T1000 (cell line): ENCODE measurements at places on chromosomes 3 and 15.
A peak's percentile ranks its signal among the peaks of the same experiment; 100 is the strongest.

- DNase-seq = no peak
These were observed 124.5 kb downstream of the MAGI1 start for GRCh38 chr3:65914032-65914739.

DNA sequence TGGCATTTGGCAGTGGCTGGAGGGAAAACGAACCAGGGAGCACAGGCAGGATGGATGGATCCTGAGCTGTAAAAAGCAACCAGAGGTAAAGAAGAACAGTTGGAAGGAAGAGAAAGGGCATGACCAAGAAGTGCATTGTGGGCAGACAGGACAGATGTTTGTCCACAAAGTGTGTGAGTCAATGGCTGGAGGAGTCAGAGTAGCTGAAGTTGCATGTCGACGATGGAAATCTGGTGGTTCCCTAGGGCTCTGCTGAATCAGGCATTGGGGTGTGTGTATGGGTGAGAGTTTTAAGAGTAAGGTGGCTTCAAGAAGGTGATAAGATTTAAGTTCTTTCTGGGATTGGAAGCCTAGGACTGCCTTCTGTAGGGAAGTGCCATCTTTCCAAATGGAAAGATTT, 214.0 kb upstream of the BHLHE40 start:
- no peak for DNase-seq

- DNase-seq = no peak
These were observed 10.6 kb upstream of the RFX7 start for GRCh38 chr15:56254265-56254664.

DNA sequence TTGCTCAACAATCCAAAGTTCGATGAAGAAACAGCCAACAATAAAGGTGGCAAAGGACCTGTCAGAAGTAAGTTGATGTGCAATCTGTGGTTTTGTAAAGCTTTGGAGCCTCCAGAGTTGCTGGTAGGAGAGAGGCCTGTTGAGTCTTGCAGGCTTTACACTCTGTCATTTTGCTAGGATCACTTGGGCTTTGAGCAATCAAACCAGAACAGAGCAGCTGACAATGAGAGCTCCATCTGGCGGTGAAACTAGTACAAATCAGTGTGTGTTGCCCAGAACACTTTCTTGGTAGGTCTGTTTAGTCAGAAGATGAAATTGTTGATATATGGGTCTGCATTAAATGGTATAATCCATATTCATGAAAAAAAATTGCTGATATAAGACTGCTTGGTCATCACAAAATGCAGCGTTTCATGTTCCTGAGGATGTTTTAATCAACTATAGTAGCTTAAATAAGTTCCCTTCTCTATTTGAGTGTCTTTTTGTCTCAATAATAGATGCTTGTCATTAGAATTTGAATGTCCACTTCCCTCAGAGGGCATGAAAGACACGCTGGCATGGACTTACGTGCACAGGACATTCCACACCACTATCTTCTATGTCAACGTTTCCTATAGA, 25.7 kb downstream of the TMOD2 start:
- DNase-seq = peak; percentile 27

GRCh38 chr15:52106641-52107040, 5.9 kb downstream of the BCL2L10 start:
- no peak for DNase-seq

- no peak for DNase-seq
These were observed 1.2 kb downstream of the CLN6 start for GRCh38 chr15:68228143-68228970.

GRCh38 chr15:81297147-81297572, 26.8 kb downstream of the STARD5 start:
- no peak for DNase-seq

DNA sequence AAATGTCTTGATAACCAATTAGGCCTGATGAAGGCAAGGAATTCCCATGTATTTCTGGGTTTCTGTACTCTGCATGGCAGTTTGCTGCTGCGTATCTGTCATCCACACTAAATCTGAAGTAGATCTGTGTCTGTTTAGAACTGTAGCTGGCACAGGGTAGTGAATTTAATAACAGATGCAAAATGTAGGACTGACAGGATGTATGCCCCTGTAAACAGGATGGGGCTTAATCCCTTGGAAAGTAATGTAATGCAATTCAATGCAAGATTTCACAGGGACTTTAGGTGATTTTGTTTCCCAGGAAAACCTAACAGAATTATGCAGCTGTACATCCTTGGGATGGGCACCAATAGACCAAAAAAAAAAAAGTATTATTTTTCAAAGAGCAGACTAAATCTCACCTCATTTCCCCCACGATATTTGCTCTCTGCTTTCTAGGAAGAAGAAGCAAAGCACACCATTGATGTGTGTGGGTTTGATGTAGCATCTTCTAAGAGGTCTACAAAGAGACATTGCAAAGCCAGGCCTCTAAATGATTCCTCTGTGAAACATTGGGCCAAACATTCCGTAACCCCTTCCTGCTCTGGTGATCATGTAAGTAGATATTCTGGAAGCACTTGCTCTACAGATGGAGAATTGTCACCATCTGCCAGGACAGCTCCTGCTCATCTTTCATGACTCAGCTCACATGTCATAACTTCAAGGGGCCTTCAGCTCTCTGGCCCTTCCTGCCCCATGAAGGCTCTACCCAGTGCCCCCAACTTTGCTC, 464.3 kb upstream of the RGMA start:
- DNase-seq = no peak

- peak; percentile 11 for DNase-seq
These were observed 18.5 kb downstream of the FSTL1 start for GRCh38 chr3:120432150-120432860.

GRCh38 chr15:85950101-85950500, 129.6 kb upstream of the AGBL1 start:
- DNase-seq = no peak

DNA sequence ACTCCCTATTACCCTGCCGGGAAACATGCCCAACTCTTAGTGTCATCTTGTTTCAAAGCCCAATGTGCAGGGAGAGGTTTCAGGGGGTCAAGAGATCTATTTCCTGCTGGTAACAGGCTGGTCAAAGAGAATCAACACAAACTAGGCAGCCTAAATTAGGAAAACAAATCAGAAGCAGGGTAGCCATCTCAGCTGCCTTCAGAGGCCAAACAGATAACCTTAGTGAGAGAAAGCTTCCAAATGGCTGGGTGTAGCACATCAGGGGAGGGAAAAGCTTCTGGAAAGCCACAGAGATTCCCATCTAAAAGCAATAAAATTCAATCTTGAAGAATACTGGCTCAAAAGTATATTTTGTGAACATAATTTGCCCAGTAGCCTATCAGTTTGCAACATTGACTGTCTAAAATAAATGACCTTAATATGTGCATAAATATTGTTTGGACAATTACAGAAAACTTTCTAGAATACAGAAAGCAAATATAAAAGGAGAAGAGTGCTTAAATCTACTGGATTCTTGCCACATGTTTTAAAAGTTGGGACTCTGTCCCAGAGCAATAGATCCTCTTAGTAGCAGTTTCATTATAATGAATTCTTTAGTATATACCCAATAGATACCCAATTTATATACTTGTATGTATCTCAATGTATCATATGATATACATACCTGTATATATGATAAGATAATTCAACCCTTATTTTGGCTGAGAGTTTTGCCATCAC, 371.9 kb upstream of the RARB start:
- no peak for DNase-seq

- no peak for DNase-seq
These were observed 33.0 kb upstream of the APH1B start for GRCh38 chr15:63244399-63244798.

DNA sequence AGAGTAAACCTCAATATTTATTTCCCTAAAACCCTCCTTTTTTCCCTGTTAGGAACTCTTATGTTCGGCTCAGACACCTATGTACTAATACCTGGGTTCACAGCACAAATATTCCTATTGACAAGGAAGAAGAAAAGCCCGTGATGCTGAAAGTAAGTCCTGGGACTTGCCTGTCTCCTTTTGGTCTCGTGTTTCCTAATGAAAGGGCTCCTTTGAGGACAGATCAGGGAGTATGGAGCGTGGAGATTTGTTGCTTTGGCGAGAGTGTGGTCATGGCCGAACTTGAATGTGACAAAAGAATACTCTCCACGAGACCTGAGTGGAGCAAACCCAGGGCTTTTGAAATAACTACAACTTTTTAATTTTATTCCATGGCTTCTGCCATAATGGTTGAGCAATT, 167.8 kb downstream of the ITPR1 start:
- DNase-seq = no peak

DNA sequence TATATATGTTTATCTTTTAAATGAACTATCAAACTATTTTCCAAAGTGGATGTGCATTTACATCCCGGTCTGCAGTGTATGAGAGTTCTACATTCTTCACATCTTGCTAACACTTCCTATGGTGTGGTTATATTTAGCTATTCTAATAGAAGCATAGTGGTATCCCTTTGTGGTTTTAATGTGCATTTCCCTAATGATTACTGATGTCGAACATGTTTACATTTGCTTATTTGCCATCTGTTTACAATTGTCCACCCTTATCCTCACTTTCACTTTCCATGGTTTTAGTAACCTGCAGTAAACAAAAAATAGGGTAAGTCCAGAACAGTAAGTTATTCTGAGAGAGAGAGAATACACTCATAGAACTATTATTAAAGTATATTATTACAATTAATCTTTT, 360.5 kb upstream of the NAALADL2 start:
- DNase-seq = no peak

GRCh38 chr3:39573392-39573791, 105.9 kb downstream of the MOBP start:
- DNase-seq = no peak

DNA sequence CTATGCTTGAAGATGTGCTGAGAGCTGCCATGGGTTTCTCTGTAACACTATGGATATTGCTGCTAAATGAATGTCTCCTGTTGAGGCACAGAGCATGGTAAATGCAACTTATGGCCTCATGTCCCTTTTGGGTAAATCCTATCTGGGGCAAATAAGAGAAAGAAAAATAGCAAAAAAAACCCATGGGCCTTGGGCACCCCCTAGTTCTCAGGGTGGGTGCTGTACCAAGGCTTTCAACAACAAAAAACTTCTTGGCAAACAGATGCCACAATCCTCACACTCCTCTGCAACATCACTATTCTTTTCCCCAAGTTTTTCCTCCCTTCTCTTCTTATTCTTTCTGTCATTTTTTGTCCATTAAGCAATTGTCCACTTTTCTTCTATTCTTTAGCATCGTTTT, 340.1 kb upstream of the ROBO2 start:
- no peak for DNase-seq

DNA sequence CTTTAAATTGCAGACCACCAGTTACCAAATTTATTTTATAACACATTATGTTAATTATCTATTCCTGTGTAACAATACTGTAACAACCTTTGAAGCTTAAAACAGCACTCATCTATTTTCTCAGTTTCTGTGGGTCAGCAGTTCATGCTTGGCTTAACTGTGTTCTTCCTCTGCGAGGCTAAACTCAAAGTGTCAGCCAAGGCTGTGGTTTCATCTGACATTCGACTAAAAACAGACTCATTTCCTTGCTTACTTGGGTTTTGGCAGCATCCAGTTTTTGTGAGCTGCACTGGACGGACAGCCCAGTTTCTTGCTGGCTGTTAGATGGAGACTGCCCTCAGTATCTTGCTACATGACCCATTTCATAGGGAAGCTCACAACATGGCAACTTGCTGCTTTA, 247.3 kb upstream of the KCNH8 start:
- no peak for DNase-seq

- DNase-seq = no peak
These were observed 26.1 kb downstream of the KCNMB2 start for GRCh38 chr3:178562143-178562946.

- DNase-seq = peak; percentile 30
These were observed 740 bp upstream of the ZBTB47 start for GRCh38 chr3:42652611-42653302.

- peak; percentile 13 for DNase-seq
These were observed 10.4 kb downstream of the SLITRK3 start for GRCh38 chr3:165185707-165186327.

- DNase-seq = no peak
These were observed 12.1 kb downstream of the DLEC1 start for GRCh38 chr3:38051131-38051530.

- DNase-seq = no peak
These were observed 310.9 kb downstream of the TBC1D5 start for GRCh38 chr3:17431484-17432045.

DNA sequence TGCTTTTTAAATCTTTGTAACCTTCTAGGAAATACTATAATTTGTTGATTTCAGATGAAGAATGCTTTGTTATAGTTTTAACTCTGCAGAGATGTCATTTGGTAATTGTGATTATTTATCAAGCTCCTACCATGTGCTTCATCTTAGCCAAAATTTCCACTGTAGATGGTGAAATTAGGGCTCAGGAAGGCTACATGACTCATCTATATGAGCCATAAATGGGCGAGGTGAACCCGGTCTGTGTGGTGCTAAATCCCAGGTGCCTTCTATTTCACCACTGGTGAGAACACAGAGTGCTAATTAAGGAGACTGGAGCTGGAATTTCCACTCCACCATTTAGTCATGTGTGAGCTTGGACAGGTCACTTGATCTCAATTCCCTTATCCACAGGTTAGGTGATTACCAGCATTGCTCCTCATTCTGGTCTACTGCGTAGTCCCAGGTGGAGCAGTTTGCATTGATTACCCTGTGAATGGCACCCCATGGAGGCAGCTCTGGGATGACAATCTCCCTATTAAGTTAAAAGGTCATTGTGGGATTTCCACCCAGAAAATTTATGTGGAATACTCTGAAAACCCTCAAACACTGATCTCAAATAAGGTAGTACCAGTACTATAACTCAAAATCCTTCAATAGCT, 2.8 kb upstream of the CCR3 start:
- no peak for DNase-seq

DNA sequence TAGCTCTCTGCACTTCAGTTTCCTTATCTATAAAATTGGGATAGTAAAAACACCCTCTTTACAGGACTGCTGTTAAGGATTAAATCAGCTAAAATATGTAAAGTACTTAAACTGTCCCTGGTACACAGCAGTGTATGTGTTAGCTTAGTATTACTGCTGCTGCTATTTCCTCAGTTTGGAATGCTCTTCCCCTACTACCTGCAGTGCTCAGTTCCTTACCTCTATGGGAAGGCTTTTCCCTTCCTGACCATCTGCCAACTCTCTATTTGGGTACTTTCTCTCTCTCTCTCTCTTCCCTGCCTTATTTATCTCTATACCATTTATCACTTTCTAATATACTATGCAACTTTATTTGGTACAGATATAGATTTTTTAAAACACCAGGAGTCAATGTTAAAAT, 26.5 kb downstream of the KPNA4 start:
- DNase-seq = no peak

- DNase-seq = no peak
These were observed 450.8 kb downstream of the MCTP2 start for GRCh38 chr15:94682171-94682570.

DNA sequence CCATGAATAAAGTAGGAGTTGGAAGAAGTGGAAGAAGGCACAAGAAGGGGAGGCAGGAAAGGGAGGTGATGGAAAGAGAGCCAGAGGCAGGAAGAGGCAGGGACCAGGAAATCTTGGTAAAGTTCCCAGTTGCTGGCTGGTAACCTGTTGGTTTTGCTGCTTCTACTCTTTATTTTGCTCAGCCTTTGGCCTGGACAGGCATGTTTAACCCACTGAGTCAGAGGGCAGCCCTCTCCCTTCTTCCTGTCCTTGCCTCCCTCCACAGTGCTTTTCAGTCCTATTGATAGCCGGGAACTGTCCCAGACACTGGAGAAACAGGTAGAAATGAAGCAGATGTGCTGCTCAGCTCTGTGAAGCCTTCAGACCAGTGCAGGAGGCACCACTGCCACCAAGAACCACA, 43.4 kb upstream of the APEH start:
- DNase-seq = no peak

- no peak for DNase-seq
These were observed 25.6 kb downstream of the TMEM39A start for GRCh38 chr3:119437691-119438258.
